ENCODE measurements at places on chromosomes 6 and 20. TPM values are rescaled to one million over a fixed set of nuclear protein-coding genes. Genes with fewer than 3 reads are reported as not detected.
A peak's percentile ranks its signal among the peaks of the same experiment; 100 is the strongest.

Gene PHACTR1
- 0.25 TPM for total RNA-seq

- no peak for DNase-seq
- H3K27me3 ChIP-seq, result no peaks in the 10 kb centered on the region
- 0 out of 2 replicates have a peak overlapping the region, but pooled peaks have one; percentile 1 for H3K27ac ChIP-seq
Measured at GRCh38 chr6:80434691-80435350, 328.4 kb downstream of the BCKDHB start.

DNA sequence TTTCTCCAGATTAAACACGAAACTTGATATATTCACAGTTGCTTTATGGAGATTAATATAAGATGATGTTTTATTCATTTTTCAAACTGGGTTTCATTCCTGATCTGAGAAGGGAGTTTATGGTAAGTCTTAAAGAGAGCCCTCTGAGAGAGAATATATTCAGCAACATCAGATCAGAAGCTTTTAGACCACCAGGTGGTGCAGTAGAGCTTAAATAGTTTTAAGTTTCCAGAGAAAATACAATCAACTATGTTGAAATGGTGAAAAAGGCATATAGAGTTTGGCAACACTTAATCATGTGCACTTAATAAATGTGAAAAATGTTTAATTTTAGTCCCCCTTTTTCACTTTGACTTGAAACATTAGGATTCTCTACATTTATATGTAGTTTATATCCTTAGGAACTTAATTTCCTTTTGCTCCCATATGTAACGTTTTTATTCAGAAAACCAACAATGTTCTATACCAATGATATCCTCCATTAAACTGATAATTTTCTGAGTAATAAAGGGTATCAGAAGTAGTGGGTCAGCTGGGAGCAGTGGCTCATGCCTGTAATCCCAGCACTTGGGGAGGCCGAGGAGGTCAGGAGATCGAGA, 86.4 kb upstream of the CLDN20 start:
- peak; percentile 78 for DNase-seq
- H3K27ac ChIP-seq, result no peak overlapping the region
- H3K36me3 ChIP-seq, result no peaks in the 10 kb centered on the region
- H3K4me1 ChIP-seq, result no peaks in the 10 kb centered on the region
- H3K27me3 ChIP-seq, result no peaks in the 10 kb centered on the region
- no peak overlapping the region for H3K4me3 ChIP-seq

DNA sequence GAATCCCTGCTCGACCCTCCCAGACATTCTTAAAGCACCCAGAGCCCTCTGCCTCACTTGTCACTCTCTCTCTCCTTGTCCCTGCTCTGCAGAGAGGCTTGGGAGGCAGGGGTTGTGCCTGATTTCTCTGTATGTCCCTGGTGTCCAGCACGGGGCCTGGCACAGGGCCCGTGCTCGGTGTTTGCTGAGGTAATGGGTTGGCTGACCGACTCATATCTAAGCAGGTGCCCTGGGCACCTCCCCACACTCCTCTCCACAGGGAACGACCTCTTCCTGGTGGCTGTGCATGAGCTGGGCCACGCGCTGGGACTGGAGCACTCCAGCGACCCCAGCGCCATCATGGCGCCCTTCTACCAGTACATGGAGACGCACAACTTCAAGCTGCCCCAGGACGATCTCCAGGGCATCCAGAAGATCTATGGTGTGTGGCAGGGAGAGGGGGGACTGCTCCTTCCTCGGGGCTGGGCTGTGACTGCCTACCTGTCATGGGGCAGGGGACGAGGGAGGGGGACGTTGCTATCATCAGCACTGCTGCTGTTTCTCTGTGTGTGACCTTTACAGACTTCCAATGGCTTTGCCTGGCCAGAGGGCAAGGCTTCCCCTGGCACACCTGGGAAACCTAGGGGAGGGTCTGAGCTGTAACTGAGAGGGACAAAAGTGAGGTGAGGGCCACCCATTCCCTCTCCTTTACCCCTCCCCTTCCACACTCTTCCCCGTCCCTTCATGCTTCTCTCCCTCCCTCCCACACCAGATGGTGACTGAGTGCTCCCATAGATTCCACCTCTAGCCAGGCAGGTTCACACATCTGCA, 14.2 kb downstream of the MMP24OS start:
- DNase-seq, result no peak
- H3K27me3 ChIP-seq, result no peaks in the 10 kb centered on the region
- H3K27ac ChIP-seq, result 0 out of 2 replicates have a peak overlapping the region, but pooled peaks have one; percentile 17
- H3K36me3 ChIP-seq, result no peaks in the 10 kb centered on the region
